HFFc6 (cell line): ENCODE measurements at places on chromosomes 2 and 18.

GRCh38 chr18:10167759-10168158 is 253.9 kb downstream of the VAPA start:
- DNase-seq, result no peak

DNA sequence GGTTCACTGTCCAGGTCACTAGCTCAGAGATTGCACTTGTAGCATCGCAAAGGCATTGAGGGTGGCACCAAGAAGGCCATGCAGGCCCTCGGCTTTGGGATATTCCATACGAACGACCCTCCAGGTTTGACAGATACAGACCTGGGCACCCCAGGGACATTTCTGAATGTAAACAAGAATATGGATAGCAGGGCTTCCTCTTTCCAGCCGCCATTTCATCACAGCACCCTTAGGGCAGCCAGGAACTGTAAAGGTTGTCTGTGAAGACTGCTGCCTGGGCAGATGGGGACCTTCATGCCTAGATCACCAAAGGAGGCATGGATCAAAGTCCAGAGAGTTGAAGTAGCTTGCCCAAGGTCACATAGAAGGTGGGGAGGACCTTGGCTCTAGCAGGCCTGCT is 70.5 kb downstream of the ACTR2 start:
- no peak for DNase-seq

DNA sequence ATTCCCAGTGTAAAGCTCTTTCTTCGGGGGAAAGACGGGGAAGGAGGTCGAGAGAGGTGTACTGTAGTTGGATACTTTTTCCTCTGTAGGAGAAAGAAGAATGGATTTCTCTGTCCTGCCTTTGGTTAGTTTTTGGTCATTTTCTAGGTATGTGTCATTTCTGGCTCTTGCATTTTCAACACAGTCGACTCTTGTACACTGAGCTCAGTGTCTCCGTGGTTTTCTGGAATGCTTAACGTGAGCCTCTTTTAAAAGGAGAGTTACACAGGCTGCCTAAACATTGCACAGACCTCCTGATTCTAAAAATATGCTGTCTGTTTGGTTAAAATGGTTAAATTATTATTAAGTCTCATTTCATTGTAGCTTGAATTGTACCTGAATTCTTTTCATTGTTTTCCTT is 21.8 kb upstream of the GLS start:
- DNase-seq, result peak; percentile 85

- no peak for DNase-seq
Observed at GRCh38 chr2:47208852-47209606, 53.9 kb upstream of the STPG4 start.

DNA sequence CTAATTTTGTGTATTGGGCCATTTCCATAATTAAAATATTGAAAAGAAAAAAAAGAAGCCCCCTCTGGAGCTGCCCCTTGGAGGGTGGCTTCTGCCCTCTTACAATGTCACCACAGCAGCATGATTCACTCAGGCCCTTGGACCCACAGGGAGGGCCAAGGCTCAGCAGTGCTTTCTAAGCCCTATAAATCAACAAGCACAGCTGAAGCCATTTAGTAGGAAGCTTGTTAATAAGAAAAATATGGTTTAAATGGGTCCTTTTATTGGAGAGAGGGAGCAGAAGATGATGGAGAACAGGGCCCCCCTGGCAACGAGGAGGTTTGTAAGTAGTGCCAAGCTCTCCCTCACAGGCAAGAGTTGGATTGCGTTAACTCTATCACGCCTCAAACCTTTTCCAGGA is 107.6 kb upstream of the FZD7 start:
- no peak for DNase-seq

DNA sequence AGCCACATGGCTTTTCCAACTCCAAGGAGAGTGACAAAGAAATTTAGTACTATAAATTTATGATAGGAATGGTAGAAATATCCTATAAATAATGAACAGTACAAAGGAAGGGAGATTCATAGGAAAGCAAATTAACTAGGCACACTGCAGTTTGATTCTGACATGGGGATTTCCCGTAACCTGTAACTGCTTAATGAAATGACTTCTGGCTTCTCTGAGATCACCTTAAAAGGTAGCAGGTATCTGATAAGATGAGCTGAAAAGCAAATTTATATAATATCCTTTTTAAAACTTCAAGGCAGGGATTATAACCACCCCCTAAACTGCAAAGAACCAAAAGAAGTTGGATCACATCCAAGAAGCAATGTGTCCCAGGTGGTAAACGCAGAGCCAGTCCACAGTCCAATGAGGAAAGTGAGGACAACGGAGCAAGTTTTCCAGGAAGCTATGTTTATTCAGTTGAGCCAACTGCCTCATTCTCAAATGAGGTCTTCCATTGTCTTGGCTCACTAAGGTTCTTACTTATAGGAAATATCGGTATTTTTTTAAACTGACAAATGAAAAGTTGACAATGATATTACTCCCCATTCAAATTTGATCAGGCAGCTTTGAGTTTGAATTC is 43.0 kb downstream of the WIPF1 start:
- DNase-seq, result no peak

DNA sequence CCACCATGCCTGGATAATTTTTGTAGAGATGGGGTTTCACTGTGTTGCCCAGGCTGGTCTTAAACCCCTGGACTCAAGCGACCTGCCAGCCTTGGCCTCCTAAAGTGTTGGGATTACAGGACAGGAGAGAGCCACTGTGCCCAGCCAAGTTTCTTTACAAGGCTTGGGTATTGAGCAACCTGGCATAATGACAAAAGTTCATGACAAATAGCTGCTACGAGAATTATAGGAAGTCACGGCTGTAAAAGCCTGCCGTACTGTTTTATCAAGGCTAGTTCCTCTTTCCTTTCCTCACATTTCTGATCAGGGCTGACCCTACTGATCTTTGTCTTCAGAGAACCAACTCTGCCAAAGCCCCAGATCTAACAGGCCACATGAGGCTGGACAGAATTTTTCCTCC is 490.4 kb upstream of the SPRED2 start:
- DNase-seq, result no peak

DNA sequence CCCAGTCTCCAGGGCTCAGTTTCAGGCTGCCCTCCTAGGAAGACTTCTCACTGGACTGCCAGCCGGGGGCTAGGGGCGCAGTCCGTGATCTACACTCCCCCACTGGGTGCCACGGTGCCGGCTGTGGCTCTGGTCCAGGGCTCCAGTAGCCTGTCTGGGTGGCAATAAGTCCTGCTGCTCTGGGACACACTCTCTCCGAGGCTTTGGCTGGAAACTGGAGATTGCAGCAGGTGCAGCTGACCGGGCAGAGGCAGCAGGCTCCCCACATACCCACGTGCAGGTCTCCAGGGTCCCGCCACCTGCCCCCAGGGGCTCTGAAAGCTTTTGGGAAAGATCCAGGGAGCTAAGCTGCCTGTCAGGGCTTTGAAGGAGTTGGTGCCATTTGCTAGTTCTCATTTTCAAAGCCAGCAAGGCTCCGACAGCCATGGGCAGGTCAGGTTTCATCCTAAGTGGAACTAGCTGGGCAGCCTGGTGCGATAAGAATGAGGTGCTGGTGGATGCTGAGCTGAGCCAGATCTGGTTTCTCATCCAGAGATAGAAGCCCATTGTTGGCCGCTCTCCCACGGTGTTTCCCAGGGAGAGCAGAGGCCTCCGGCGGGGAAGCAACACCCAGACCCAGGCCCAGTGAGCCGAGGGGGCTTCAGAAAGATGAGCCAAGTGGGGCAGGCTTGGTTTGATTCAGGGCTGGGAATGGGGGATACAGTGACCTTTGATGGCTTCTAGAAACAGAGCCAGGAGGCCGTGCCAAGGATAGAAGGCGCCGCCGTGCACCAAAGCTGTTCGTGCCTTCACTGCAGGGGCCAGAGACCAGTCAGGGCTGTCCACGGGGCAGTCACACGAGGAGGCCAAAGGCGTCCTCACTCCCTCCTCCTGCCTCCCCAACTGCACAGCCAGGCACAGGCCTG is 141.7 kb upstream of the GPC1 start:
- DNase-seq, result no peak

DNA sequence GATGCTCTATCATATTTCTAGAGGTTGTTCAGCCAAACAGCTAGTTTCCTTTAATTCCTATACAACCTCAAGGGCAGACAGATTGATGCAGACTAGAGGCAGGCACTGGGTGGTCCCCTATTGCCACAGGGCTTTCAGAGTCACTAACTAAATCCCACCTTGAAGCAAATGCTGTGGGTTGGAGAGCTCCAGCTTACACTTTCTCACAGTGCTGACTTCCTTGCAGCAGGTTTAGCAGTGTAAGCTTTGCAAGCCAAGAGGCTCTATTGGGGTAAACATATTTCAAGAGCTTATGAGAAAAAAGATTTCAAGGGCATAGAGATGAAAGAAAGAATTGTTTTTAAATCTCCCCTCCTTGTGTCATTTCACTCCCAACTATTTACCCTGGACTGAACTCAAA is 366.5 kb upstream of the CRIM1 start:
- no peak for DNase-seq

DNA sequence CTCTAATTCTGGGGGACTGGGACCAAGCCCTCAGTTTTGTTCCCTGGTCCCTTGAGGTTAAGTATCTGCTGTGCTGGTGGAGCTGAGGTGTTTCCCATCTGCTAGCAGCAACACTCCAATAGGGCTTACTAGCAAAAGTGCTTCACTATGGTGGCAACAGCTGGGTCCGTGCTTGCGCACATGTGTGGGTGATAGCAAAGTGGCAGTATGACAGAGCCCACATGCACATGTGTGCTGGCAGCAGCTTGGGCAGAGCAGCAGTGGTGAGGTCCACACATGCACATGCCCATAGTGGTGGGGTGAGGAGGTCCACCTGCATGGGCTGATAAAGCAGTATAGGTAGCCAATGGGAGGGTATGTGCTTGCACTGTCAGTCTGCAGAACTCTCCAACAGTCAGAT is 1723.7 kb downstream of the SUCLG1 start:
- DNase-seq, result no peak

DNA sequence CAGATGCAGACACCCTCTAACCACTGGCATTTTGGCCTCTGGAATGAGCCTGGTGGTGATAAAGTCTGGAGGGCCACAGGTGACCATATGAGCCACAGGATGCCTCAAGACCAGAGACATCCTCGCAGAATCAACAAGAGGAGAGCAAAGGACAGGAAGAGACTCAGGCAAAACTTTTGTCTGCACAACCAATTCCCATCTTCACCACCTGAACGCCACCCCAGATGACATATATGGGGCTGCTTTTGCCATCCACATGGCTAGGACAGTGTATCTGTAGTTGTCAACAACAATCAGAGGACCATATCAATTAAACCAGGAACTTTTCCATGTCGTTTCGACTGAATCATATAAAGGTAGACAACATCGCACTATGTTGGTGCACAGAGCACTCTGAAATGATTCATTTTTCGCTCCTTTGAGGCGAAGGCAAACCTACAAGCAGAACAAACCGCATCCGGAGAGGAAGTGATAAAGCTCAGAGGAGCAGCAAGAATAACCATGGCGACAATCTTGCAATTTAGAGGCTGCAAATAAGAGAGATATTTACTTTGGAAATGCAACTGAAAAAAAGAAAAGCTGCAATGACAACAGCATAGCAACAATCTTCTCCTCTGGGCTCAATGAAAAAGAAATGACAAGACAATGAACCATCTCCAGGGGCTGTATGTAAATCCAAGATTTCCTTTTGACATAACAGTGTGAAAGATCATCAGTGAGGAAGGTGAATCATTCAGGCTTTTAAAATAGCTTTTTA is 204.5 kb downstream of the ARL4C start:
- DNase-seq, result no peak

- DNase-seq, result no peak
Observed at GRCh38 chr2:111706481-111707001, 177.5 kb downstream of the ANAPC1 start.

GRCh38 chr2:10720947-10721395 is 459 bp upstream of the ATP6V1C2 start:
- no peak for DNase-seq

GRCh38 chr18:26405190-26405801 is 143.1 kb downstream of the KCTD1 start:
- DNase-seq, result peak; percentile 26

DNA sequence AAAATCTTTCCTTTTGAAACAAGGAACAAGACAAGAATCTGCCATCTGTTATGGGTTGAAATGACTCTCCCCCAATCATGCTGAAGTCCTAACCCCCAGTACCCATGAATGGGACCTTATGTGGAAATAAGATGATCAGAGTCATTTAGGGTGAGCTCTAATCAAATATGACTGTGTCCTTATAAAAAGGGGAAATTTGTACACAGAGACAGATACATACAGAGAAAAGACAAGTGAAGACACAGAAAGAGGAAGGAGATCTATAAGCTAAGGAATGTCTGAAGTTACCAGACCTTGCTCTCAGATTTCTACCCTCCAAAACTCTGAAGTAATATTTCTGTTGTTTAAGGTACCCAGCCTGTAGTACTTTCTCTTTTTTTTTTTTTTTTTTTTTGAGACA is 15.7 kb downstream of the TGFBRAP1 start:
- DNase-seq, result no peak
